ENCODE measurements at places on chromosomes 5 and 9.

- no peak for DNase-seq
These were observed 60.7 kb downstream of the PARP8 start for GRCh38 chr5:50727149-50727496.

DNA sequence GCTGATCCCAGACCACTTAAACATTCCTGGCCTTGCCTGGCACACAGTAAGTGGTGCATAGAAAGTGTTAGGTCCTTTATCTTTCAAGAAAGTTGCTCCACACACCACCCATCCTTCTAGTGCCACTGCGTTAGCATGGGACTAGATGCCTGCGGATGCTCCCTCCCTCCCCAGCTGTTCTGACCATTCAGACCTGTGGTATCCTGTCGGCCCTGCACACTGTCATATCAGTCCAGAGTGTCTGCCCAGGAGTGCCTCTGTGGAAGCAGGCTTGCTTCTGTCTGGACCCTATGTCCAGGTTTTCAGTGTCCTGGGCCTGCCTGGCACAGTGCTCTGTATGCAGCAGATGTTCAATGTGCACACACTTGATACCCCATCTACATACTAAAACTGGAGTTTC, 38.3 kb upstream of the SMU1 start:
- DNase-seq, result no peak

GRCh38 chr9:131394464-131395156, 724 bp downstream of the PRRC2B start:
- DNase-seq, result peak; percentile 51

- DNase-seq, result no peak
These were observed 96.1 kb downstream of the C9orf152 start for GRCh38 chr9:110111868-110112267.

- DNase-seq, result peak; percentile 8
These were observed 1638.5 kb upstream of the C9orf72 start for GRCh38 chr9:29211580-29212396.

GRCh38 chr9:99050924-99051323, 54.0 kb upstream of the TGFBR1 start:
- no peak for DNase-seq

- DNase-seq, result peak; percentile 53
These were observed 42.8 kb downstream of the NEURL1B start for GRCh38 chr5:172683645-172684471.

GRCh38 chr9:15306068-15306756, 804 bp downstream of the TTC39B start:
- DNase-seq, result peak; percentile 58

GRCh38 chr9:70131296-70131695, 87.6 kb downstream of the MAMDC2 start:
- DNase-seq, result no peak

DNA sequence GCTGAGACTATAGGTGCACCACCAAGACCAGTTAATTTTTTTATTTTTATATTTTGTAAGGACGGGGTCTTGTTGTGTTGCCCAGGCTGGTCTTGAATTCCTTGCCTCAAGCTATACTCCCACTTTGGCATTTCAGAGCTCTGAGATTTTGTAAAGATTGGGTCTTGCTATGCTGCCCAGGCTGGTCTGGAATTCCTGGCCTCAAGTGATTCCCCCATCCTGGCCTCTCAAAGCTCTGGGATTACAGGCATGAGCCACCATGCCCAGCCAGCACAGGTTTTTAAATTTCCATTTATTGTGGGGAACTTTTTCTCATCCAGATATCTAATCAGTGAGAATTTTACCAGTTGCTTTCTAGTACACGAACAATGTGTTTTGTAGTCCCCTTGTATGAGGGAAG, 156.1 kb upstream of the VLDLR start:
- no peak for DNase-seq

DNA sequence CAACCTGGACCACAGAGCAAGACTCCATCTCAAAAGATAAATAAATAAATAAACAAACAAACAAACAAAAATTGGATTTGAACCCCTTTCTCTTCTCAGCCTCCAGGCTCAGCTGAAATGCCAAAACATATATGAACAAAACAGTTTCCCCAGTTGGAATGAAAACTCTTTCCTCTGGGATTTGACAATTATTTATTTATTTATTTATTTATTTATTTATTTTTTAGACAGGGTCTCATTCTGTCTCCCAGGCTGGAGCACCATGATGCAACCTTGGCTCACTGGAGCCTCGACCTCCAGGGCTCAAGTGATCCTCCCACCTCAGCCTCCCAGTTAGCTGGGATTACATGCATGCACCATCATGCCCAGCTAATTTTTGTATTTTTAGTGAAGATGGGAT, 6.0 kb upstream of the STXBP1 start:
- DNase-seq, result no peak

DNA sequence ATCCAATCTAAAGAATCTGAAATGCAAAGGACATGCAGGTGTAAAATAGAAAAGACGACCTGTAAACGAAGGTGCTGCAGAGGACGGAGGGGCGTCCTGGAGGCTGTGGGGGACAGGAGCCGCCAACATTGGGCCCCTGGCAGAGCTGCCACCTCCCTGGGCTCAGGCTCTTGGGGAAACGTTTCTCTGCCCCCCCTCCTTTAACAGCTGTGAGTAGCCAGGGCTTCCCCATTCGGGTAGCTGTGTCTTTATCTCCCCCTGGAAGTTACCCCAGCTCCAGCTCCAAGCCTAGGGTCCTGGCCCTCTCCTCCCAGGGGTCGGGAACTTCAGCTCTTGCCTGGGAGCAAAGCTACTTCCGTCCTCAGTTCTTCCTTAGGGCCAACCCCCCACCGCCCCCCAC, 51.5 kb downstream of the PSD2 start:
- no peak for DNase-seq

- DNase-seq, result no peak
These were observed 5.0 kb upstream of the QRFP start for GRCh38 chr9:130901498-130902203.

DNA sequence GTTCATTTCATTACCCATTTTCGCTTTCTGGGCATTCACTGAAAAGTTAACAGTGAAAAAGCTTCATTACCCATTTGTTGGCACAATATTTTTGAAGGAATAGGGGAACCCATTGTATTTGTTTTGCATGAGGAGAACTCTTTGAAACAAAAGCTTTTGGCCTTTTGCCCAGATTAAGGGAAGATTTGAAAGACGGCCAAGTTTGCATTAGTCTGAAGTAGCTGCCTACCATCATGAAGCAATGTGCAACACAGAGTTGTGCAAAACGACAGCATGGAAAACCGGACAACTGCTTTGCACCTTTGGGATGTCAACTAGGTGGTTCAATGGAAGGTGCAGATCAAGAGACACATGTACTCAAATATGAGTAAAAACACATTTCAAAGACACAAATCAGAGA, 84.9 kb downstream of the TRPM3 start:
- no peak for DNase-seq

GRCh38 chr9:133054966-133055365, 6.8 kb upstream of the CEL start:
- DNase-seq, result no peak

GRCh38 chr5:67245259-67245846, 48.8 kb upstream of the CD180 start:
- no peak for DNase-seq

DNA sequence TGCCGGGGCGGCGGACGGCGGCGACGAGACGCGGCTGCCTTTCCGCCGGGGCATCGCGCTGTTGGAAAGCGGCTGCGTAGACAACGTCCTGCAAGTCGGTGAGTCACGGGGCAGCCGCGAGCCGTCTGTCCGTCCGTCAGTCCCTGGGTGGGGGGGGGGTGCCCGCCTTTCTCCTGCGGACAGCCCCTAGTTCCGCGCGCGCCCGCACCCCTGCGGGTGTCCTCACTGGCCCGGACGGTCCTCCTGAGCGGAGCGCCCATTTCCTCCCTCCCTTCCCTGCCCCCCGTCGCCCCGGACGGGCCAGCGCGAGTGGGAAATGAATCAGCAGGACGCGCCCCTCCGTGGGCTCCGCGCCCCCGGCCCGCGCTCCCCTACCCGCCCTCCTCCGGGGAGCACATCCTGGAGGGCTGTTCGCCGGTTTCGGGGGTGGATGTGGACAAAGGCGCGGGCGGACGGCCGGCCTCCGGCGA, 828 bp downstream of the ZSWIM6 start:
- DNase-seq, result peak; percentile 24

GRCh38 chr9:127558581-127559246, 53.4 kb upstream of the STXBP1 start:
- DNase-seq, result no peak

DNA sequence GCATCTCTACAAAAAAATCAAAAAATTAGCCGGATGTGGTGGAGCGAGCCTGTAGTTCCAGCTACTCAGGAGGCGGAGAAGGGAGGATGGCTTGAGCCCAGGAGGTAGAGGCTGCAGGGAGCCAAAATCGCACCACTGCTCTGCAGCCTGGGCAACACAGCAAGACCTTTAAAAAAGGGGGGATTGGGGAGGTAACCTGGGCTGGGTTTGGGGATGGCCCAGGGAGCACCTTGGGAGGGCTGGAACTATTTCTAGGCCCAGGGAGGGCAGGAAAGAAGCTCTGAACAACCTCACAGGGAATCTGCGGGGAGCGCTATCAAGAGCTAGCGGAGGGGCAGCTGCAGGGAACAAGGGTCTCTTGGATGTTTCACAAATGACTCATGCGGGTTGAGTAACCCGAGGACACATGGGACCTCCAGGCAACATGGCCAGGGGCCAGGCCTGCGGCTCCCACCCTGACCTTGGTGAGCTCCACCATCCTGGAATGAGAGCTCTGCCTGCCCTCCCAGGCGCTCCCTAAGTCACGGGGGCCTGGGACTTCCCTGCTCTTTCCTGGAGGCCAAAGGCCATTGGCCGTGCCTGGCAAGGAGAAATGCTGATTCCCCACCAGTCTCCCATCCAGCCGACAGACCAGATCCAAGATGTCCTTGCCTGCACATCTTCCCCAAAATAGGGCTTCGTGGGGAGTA, 23.4 kb downstream of the SARDH start:
- no peak for DNase-seq

- no peak for DNase-seq
These were observed 174.1 kb downstream of the MEF2C start for GRCh38 chr5:88708682-88709398.

DNA sequence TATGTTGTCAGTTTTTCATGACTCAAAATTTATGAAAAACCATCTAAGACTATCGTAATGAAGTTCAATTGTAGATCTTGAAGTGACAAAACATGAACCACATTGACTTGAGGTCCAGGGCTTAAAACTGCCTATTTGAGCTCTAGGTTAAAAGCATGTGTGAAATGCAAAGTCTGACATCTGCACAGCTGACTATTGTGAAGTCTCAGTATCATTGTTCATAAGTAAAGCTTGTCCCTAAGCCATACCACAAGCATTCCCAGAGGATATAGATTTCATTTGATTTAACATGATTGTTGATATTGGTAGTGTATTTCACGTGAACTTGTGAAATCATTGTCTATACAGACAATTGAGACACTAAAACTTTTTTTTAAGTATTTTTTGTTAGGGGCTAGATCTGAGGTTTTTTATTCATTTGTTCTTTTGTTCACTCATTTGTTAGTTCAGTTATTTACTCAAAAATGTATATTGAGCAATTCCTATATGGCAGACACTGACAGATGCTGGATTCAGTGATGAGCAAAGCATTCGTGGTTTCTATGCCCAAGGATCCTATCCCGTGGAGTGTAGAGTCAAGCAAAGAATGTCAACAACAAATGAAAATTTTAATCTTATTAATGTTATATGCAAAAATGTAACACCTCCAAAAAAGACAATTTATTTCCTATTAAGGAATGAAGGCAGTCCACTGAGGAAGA, 485.2 kb downstream of the RAB3C start:
- DNase-seq, result no peak

DNA sequence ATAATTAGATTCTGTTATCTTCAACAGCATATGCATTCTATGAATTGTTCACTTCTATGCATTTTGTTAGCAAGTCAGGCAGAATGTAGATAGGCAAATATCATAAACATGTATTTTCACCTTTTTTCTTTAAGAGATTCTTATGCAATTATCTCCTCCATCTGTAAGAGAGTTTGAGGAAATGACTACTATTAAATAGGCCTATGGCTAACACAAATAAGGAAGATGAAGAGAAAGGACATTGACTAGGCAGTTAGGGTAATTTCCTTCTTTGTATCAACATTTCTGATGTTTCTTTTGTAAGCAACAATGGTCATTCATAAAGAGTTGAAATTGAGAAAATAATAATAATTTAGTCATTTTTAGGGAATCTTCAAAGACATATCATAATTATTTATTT, 145.2 kb upstream of the CDH12 start:
- no peak for DNase-seq

GRCh38 chr9:127838375-127839078, 15.9 kb downstream of the ENG start:
- DNase-seq, result no peak

GRCh38 chr9:85292261-85292660, 449.5 kb downstream of the AGTPBP1 start:
- DNase-seq, result no peak

DNA sequence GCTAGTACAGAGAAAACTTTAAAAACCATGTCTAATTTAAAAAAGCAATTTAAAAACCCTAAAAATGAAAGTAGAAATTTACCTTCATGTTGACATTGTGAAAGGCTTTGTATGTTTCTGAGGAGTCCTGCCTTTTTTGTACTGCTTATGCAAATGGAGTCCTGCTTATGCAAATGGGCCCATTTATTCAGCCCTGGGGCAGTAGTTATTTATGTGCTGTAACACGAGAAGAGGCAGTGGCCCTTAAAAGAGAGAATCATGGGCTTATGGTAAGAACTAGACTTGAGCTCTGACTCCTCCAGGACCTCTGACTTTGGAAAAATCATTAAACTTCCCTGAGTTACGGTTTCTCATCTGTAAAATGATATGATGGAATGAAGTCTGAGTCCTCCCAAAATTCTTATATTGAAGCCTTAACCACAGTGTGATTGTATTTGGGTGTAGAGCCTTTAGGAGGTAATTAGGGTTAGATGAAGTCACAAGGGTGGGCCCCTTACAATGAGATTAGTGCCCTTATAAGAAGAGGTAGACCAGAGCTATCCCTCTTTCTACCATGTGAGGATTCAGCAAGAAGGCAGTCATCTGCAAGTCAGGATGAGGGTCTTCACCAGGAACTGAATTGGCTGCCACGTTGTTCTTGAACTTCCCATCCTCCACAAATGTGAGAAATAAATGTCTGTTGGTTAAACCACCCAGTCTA, 447.8 kb upstream of the CD180 start:
- no peak for DNase-seq

GRCh38 chr9:116064970-116065369, 88.6 kb upstream of the PAPPA start:
- DNase-seq, result no peak
